ENCODE measurements at places on chromosomes 4 and X.

DNA sequence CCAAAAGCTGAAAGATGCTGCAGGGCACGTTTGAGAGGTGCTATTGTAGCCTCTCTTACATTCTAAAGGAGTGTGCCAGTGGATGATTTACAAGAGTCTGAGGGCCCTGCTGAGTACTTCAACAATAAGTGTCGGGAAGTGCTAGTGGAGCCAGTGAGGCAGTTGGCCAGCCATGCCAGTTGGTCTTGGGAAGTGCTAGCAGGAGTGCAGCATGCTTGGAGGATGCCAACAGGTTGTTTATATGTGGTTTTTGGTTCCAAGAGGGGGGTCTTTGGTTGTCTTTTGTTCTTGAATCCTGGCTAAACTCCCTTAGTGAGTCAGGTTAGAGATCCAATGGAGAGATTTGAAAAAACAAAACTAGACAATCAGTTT lies 335.3 kb downstream of the PABPC4L start:
- no peak for DNase-seq

DNA sequence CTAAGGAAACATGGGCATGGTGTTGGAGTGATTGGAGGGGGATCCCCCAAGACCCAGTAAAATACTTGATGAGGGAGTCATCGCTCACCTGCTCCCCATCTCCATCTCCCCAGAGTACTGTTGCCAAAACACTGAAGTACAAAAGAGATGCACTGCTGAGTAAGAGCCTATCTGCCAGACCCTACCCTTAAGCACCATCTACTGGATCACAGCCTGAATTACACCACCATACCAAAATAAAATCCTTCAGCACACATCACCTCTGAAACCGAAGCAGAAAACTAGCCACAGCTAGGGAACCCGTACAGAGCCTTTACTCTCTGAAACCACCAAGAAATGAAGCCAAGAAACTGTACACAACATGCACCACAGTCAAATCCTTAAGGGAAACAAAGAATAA lies 466.3 kb upstream of the ACTRT1 start:
- no peak for DNase-seq

DNA sequence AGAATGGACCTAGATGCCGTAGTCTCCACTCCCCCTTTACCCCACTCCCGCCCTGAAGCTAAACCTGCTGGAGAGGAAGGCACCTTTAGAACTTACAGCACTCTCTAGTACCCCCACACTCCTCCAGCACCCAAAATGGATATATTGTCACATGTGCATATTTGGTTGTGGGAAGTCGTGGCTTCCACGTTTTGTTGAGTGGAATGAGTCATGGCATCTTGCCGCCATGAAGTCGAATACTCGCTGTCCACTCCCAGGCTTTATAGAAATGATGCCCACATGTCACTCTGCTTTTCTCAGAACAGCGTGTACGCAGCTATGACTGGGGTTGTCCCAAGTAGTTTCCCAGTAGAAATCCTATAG lies 545 bp downstream of the ABCE1 start:
- peak; percentile 57 for DNase-seq

DNA sequence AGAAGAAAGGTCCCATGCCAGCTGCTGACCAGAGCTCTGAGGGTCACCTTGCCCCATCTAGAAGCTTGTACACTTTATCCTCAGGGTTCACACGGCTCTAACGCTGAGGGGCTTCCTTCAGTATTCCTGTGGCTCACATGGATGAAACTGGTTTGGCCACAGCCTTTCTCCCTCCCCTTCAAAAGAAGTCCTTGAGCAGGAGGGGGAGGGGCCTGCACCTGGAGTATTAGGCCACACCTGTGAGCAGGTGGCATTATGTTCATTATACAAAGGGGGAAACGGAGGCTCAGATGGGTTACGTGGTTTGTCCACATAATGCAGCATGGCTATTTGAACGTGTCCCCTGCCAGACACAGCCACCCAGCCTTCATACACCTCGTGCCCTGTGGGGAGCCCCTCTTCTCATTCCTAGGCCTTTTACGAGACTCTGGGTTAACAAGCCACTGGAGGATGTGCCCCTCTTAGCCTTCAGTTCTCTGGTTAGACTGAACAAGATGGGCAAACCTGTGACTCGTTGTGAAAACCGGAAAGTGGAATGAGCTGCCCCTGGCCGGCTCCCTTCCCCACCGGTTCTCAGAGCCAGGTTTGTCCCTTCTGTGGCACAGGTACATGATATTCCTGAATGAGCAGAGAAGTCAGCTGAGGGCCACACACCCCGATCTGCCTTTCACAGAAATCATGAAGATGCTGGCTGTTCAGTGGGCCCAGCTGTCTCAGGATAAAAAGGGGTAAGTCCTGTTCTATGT lies 27.2 kb upstream of the JAKMIP1 start:
- no peak for DNase-seq

DNA sequence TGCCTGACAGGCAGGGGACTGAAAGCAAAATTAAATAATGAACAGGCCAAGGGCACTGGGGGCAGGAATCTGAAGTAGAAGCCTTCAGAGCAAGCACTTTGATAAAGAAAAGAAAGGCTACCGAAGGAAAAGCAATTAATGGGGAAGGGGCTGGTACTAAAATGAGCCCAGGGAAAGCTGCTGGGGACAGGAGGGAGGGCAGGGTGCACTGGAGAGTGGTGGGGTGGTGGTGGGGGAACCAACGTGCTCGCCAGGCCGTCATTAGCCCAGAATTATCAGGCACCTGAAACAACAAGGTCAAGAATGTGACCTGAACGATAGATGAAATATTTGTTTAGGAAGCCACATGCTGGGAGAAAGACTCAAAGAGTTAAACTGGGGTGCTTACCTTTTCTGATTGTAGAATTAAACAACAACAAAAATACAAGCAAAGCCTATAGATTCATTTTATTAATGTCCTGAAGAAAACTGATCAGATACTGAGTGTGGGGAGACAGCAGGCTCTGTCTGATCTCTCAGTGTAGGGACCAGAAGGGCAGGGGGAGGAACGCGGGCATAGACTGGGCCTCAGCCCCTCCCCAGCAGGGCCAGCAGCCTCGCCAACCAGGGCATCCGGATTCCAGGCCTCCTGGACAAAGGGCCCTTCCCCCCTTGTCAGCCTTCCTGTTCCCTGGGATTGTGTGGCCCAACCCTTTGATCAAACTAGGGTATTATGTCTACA lies 239.7 kb upstream of the KLF3 start:
- no peak for DNase-seq

GRCh38 chrX:101764538-101764937 lies 104.9 kb upstream of the ARMCX2 start:
- DNase-seq = no peak

DNA sequence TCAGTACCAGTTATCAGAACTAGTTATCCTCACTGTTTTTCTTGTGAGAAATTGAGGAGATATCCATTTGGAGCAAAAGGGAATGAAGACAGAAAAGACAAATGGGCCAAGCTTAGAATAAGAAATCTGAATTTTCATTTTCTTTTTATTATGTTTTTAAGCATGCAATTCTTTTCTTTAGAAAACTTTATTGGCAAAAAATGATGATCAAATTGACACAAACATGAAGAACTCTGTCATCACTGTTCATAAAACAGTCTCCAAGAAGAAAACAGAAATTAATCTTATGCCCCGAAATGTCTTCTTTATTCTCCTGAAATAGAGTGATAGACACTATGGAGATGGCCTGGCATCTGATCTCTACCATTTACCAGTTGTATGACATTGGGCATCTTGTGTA lies 139.0 kb downstream of the ARHGAP24 start:
- DNase-seq = no peak

DNA sequence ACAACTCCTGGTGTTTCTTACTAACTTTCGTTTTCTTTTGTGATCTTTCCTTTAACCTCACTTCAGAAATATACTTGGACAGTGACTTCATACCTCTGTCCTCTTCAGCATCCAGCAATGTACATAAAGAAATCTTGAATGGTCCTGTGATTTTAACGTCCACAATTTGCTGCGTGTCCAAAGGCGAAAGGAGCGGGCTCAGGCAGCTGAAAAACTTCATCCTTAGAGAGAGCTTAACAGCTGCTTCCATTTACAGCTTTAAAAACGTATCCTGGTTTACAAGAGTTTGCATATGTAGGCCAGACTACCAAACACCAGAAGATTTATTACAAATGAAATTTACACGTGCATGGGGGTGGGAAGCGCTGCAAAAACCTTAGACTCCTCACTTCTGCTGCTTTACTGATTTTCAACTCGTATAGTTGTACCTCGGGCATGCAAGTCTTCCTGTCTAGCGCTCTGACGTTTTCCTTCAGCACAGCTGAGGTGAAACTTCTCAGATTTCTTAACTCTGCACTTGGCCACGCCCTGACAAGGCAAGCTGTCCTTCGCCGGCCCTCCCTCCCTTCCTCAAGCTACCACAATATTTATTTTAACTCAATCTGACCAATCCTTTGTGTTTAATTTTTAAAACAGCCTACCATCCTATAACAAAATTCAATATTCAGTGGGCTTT lies 406.4 kb downstream of the FAM47A start:
- no peak for DNase-seq

DNA sequence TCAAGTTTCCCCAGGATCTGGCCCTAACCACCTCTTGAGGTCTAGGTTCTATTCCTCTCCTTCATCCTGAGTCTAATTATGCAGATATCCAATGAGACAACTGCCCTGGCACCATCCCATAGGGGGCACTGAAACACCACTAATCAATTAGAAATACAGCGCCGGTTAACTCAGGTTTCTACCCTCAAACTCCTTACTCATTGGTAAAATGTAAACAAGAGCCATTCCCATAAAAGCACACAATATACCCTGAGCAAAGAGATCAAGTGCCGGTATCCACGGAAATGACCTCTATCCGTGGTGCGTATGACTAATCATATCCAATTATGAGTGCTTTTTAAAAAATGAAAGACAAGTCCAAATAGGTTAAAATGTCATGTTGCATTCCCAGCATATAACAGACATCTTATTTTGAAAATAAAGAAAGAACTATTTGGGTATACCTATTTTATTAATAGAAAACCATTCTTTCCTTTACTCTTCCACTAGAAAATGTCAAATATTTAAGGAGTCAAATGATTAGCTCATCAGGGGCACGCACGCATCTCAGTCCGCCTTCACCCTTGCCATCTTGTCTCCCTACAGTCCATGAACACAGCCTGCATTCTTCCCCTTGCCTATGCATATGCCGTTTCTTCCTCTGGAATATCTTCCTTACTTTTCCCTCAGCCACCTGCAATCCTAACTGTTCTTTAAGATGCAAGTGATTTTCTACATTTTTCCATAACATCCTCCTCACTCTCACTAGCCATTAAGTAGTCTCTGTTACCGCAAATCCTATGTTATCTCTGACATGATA lies 141.1 kb downstream of the MAML3 start:
- peak; percentile 29 for DNase-seq

DNA sequence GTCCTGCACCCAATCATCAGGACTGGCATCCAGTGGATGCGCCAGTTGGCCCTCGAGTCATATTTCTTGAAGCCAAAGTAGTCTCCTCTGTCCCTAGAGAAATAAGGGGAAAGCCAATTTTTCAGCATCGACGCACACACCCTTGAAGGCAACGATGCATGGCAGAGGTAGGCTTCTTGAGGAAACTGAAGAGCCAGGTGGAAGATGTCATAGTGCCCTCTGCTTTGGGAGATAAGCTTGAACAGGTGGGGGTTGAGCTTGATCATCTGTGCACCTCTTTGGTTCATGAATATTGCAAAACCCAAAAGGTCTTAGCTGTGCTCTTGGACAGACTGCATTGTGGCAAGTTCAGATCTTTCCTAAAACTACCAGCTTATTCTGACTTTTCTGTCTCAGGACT lies 34.6 kb upstream of the WDR1 start:
- DNase-seq = no peak

DNA sequence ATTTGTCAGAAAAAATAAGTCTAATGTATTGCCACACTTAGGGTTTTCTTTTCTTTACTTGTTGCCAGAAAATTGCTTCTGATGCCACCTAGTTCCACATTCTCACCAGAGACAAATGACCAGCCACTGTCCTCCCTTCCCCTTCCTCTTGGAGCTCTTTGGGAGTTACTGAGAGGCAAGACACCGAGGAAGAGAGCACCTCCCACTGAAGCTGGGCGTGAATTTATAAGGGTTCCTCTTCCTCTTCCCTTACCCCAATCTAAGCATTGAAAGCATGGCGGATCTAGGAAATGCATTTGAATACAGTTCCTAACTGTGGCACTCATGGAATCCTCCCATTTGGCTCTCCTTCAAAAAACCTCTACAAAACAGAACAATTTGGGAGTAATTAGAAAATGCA lies 30.0 kb downstream of the ANXA3 start:
- no peak for DNase-seq

GRCh38 chr4:11436084-11436483 lies 7.4 kb upstream of the HS3ST1 start:
- no peak for DNase-seq

DNA sequence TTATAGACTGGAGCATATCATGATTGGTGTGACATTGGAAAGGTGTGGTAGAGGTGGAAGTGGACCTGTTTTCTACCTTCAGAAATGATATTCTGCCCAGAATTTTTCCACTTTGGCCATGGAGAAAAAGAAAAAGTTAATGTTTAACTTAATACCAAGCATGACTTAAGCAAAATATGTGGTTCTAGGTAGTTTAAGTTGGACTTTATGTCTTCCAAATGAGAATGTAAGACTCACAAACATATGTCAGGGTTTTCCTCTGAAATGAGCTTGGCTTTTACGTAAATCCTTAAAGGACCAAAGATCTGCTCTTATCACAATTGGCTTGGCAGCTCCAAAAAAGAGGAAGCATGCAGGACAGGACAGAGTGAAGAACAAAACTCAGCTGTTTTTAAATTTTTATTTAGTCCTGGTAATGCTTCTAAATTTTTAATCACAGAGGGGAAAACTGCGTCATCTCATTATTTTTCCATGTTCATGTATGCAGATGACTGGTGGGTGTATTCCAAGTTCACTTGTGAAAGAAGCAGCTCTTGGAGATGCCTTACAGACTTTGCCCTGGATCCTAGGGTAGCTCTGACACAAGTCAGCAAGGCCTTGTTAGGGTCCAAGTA lies 98.2 kb downstream of the ANK2 start:
- DNase-seq = no peak

DNA sequence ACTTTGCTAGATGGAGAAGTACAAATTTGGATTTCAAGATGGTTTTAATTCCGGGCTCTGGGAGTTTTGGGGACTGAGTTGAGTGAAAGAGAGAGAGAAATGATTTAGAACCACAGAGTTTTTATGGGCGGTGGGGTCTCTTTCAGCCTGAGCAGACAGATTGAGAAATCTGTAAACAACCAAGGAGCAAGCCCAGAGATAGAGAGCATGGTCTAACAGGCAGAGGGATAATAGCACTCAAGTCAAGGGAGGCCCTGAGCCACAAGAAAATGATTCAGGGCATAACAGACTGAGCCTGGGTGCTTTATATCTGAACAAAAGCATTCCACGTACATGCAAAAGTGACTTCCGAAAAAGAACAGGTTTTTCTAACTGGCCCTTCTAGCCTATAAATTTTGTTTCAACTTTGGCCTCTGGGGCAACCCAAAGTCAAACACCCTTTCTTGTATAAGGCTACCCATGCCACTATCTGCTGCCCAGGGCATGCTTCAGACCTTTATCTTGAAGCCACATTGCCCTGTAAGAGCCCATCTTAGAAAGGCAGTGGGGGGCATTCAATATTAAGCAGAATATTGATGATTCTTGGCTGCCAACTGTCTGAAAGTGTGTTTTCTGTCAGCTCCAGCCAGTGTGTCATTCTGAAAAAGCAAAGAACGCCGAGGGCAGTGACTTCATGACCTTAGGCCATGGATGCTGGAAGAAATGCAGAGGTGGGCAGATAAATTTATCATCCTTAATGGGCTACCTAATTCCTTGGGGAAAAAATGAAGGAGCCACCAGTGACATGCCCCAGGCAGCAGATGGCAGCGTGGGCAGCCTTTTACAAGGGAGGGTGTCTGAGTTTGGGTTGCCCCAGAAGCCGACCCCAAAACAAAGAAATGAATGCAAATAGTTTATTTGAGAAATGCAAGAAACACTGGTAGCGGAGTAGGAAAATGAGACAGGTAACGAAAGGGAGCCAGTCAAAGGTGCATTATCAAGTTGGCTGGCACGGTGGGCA lies 637.6 kb downstream of the MID1IP1 start:
- DNase-seq = no peak
